HCT116 (cell line): ENCODE measurements at places on chromosomes 2 and 18. TPM values are rescaled to one million over a fixed set of nuclear protein-coding genes. Genes with fewer than 3 reads are reported as not detected.

GRCh38 chr2:36374585-36374984 is 19.0 kb downstream of the CRIM1 start:
- no peak for DNase-seq

DNA sequence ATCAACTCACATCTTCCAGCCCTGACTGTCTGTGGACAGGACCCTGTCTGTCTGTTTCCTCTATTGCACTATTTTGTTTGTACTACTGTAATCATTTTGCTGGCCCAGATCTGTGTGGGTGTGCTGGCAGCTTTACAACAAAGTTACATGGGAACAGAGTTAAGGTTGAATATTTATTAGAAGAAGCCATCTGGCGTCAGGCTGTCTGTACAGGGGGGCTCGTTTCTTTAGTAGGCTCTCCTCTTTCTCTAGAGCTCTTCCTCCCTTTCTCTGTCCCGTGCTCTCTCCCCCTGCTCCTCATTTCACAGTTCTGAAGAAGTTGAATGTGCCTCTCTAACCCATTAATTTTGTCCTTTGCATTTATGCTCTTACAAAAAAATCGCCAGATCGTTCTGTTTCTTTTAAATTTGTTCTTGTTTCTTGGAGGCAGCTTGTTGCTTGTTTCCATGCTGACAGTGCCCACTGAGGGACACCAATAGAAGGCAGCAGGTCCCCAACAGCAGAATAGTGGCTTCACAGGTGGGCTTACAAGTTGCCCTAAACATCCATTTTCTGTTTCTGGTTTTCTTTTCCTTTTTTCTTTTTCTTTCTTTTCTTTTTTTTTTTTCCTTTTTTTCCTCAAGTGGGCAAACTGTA is 315.2 kb upstream of the ZEB2 start:
- DNase-seq = no peak

GRB14 gene
- 6.3 TPM for total RNA-seq

PPM1G gene
- total RNA-seq = 140 TPM
